ENCODE measurements at places on chromosomes 11 and 22.
A peak's percentile ranks its signal among the peaks of the same experiment; 100 is the strongest.

DNA sequence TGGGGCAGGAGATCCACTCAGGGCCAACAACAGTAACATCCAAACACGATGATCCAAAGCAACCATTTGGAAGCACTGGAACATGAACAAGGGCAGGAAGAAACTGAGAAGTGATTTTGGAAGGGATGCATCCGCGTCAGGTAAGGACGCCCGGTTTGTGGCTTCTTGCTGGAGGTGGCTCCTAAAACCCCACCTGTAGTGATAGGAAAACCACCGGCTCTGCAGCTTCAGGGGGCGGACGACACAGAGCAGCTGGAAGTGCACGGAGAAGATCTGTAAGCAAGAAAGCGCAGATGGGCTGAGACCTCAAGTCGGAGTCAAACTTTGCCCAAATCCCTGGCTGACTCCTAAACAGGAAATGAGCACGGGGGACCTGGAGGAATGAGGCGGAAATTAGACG is 1066.1 kb downstream of the BRD1 start:
- no peak for DNase-seq

DNA sequence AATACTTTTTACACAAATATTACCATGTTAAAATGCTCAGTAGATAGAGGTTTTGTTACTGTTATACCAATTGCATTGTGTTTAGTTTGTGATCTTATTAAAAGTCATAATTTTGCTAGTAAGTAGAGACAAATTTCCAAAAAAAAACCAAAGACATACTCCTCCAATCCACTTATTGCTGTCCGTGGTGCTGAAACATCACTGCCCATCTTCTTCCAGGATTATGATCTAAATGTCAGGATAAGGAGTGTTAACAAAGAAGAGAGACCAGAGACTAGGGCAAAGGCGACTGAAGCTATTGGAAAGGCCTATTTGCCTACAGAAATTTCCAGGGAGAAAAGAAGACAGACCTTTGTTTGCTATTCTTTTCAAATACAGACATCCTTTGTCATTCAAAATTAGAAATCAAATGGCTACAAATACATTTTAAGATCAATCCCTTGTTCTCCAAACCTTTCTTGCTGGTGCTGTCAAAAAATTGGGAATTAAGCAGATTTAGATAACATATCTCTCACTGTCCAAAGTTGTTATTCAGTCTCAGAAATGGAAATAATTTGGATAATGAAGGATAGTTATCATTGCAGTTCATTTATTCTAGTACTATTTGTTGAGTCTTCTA is 199.7 kb downstream of the C11orf91 start:
- no peak for DNase-seq

- DNase-seq = no peak
Measured at GRCh38 chr22:17829695-17830042, 55.4 kb upstream of the BID start.

- DNase-seq = peak; percentile 36
Measured at GRCh38 chr11:13883042-13883441, 79.5 kb upstream of the SPON1 start.

- peak; percentile 41 for DNase-seq
Measured at GRCh38 chr11:100930185-100930778, 199.3 kb downstream of the PGR start.

- DNase-seq = no peak
Measured at GRCh38 chr11:42490506-42490905, 821.3 kb upstream of the API5 start.

DNA sequence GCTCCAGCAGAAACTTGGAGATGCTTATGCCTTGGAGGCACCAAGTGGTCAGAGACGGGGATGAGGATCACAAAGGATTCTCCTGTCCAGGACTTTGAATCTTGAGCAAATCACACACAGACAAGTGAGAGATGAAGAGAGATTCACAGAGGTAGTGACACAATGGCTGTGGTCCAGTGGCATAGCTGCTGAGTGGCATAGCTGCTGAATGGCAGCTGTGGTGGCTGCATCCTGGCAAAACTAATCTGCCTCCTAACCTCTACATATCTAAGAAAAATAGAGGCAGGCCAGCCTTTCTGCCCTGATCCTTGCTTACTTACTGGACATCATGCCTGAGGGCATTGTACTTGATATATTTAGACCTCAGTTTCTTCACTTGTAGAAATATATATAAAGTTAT is 102.6 kb downstream of the CD44 start:
- DNase-seq = no peak

DNA sequence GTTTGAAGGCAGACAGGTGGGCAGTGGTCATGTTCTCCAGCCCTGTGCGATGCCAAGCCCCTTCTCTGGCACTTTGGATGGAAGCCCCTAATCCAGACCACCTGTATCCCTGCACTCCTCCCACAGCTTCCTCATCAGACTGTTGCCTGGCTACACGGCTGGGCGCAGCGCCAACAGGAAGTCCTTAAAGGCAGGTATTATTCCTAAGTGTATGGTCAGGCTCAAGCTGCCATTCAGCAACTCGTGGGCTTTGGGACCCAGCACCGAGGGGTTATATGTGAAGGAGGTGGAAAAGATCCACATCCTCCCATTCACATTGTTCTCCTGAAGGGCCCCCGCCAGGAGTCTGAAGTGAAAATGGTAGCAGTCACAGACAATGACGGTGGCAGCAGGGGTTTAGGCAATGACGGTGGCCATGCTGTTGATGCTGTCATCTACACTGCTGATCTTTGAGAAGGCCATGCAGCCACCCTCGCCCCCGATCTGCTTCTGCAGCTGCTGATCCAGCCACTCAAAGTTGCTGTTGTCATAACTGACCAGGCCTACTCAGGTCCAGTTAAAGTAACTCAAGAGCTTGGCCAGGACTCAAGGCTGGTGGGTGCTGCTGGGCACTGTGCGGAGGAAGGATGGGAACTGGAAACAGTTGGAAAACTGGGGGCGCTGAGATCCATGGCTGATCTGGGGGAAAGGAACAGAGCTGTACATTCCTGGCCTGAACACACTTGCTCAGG is 27.7 kb downstream of the OR6Q1 start:
- DNase-seq = no peak

DNA sequence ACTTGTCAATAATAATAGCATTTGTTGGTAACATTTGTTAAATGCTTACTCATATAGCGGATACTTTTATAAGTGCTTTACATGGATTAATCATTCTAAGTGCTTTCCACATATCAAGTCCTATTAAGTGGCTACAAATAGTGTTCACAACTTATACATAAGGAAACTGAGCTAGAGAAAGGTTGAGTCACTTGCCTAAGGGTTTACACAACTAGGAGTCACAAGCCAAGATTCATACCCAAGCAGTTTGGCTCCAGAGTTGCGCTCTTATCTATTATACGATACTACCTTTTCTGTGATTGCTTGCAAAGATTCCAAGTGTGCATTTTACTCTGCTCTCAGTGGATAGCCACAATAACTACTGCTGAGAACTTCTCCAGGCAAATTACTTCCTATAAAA is 215.9 kb upstream of the CCDC90B start:
- DNase-seq = no peak

- DNase-seq = no peak
Measured at GRCh38 chr11:47564933-47565339, 463 bp upstream of the PTPMT1 start.

GRCh38 chr22:21014726-21015465 is at the start of gene P2RX6:
Gene P2RX6, plus strand, starts transcription at chr22:21015165. Its CDS starts 10 bp downstream, at chr22:21015175.
- DNase-seq = no peak
